Tibial nerve (tissue), 4 donors: ENCODE measurements at places on chromosomes 1 and 21.

- no peak for DNase-seq
These were observed 26.2 kb downstream of the RSBN1 start for GRCh38 chr1:113786069-113786468.

DNA sequence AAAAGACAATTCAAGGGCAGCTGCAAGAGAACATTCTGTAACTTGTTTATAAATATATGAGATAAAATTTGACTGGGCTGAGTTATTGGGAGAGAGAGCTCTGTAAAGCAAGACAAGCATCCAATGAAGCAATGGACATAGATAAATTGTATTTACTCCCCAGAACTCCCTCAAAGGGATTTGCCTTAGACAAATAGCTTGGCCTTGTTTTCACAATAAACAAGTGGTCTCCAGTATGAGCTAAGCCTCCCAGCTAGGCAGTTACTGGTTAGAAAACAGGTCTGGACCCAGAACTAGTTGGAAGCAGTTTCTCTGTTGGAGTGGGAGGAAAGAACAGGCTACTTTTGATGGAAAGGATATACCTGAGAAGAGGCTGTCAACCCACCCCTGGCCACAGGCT is 25.2 kb upstream of the SUCO start:
- DNase-seq, result no peak

GRCh38 chr1:75345538-75346292 is 211.5 kb downstream of the LHX8 start:
- no peak for DNase-seq

GRCh38 chr1:42214447-42214871 is 49.9 kb upstream of the GUCA2A start:
- peak; percentile 44 for DNase-seq

GRCh38 chr1:99525331-99525730 is 120.6 kb upstream of the PALMD start:
- no peak for DNase-seq

- peak; percentile 49 for DNase-seq
These were observed 107.8 kb downstream of the SIK1 start for GRCh38 chr21:43318841-43319781.

- DNase-seq, result no peak
These were observed at the start of gene PLA2G2D for GRCh38 chr1:20119347-20119746. Gene PLA2G2D (minus strand): TSS chr1:20119536. CDS start chr1:20119498, 38 bp downstream.

DNA sequence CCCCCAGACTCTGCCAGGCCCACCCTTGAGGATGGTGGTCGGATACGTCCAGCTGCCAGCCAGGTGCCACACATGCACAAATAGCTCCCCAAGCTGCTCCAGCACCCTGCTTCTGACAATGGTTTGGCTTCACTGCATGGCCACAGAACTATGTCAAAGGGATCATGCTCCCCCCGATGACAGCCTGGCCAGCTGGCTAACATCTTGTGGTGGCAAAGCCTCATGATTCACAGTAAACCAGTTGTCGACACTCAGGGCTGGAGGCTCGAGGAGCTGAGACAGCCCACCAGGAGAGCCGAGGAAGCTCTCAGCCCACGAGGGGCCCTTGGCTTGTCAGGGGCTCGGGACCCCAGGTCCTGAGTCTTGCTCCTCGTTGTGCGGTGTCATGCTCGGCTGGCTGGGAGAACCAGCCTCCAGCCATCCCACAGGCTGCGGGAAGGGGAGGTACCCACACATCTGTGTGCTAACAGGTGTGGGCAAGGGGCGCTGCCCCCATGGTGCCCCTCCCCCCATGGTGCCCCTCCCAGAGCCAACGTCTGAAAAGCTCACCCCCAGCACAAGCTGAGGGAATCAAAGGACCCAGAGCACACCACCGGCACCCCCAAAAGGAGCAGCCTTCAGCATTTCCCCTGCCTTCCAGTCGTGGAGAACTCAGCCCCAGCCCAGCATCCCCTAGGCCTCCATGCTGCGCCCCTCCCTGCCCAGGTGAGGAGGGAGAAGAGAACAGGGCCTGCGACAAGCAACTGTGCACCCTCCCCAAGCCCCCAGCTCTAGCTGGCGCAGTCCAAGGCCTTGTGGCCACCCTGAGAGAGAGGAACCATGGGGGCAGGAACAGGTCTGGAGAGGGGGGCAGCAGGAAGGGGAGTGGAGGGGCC is 41.2 kb downstream of the KIF21B start:
- no peak for DNase-seq

DNA sequence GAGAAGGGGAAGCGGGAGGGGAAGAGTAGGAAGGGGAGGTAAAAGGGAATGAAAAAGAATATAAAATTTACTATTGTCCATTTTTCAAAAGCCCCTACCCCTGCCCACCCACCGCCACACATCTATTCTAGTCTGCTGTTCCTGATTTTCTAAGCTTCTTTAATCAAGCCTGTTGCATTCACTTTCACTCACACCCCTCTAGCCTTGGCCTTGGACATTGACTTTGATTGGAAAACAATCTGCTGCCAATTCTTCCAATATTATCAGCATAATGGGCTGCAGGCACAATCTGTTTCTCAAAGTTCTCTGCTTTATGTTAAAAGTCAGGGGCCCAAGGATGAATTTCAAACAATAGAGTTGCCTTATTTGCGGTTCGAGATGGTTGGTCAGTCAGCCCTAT is 281.2 kb downstream of the SETD4 start:
- no peak for DNase-seq
